ENCODE measurements at places on chromosomes 5 and 9. TPM values are rescaled to one million over a fixed set of nuclear protein-coding genes. Genes with fewer than 3 reads are reported as not detected.

Gene POLR1E
- total RNA-seq = 27.6 TPM

Gene CAPSL
- total RNA-seq = not detected

Gene IL5
- 2.6 TPM for total RNA-seq

DNA sequence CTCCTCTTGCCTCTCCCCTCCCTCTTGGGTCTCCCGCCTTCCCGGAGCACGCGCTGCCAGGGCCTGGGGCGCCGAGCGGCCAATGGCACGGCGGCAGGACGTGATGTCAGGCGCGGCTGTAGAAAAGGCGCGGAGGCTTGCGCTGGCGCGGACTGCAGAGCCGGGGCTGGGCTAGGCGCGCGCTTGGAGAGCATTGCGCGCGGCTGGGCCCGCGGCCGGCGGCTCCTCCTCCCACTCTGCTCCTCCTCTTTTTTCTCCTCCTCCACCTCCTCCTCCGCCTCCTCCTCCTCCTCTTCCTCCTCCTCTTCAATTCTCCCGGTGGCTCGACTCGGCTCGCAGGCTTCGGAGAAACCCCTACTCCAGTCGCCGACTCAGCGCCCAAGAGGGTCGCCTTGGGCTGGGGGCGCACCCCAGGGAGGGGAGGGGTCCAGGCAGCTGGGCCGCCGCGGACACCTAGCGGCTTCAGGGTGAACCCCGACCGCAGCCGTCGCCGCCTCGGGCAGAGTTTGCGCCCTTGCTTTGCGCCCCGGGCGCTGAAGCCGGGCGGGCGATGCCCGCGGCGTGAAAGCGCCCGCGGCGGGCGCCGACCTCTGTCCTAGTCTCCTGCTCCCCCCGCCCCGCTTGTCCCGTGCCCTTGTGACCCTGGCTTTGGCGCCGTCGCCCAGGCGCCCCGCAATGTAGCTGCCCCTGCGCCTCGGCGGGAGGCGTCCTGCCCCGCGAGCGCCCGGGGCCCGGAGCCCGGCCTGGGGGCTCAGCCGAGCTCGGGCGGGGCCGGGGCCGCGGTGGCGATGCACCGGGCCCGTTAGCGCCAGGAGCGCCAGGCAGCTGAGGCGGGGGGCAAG is at the start of gene LHX2:
Gene LHX2 (plus strand): TSS at position 309 of the 842 bp plus-strand sequence. CDS start 581 bp downstream, outside the sequence.
- no peak for DNase-seq
- no peak within 1 kb of the TSS for H3K27ac ChIP-seq
- H3K36me3 ChIP-seq = peaks cover 15% of the 10 kb centered on the region
- H3K27me3 ChIP-seq = peaks cover 74% of the 10 kb centered on the region

DNA sequence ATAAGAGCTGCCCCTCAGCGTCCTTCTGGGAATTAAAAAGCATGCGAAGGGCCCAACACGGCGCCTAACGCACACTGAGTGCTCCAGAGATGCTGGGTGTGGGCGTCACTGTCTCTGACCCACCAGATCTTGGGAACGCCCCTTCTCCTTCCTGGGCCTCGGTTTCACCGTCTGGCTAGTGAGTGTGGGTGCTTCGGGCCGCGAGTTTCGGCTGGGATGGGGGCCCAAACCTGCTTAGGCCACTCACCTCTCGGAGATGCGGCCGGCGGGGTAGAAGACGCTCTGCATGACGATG is 3.7 kb downstream of the PIP5KL1 start:
- DNase-seq = no peak
- H3K27ac ChIP-seq = no peak overlapping the region
- H3K4me1 ChIP-seq = peaks cover 46% of the 10 kb centered on the region
- peak overlapping the region; percentile 50 for H3K4me3 ChIP-seq

All from activated CD4-positive, alpha-beta memory T cell treated with anti-CD3 and anti-CD28 coated beads, Interleukin-2, amount 10 ng/mL, durations not matched to agents 7 days and 5 days (primary cell).